ENCODE measurements at places on chromosomes 1 and 21.

- DNase-seq, result no peak
Observed at GRCh38 chr1:66728021-66728420, 24.2 kb upstream of the DYNLT5 start.

DNA sequence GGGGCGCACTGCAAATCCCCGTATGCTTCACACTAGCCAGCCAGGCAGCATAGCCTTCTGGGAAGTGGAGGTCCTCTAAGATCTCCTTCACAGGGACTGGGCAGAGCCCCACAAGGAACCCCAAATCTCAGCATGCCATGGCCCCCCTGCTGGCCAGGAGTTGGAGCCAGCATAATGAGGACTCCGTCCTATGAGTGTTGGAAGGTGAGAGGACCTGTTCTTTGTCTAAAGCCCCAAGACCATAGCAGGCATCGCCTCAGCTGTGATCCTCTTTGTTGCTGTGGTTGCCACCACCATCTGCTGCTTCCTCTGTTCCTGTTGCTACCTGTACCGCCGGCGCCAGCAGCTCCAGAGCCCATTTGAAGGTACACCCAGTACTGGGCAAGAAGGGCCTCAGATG lies 1.5 kb downstream of the SHISA4 start:
- no peak for DNase-seq

DNA sequence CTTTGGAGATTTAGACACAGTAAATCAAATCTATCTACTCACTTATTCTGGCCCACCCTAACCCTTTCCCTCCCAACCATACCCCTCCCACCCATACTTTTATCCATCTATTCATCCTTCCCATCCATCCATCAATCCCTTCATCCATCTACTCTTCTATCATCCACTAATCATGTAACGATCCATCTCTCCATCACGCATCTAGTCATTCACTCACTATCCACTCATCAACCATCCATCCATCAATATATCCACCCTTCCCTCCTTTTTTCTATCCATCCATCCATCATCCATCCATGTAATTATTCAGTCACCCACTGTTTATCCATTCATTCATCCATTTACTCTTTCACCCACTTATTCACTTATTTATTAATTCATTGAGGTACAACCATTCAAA lies 74.0 kb downstream of the FOXD2 start:
- DNase-seq, result no peak

GRCh38 chr1:108129999-108130398 lies 70.1 kb downstream of the SLC25A24 start:
- DNase-seq, result no peak

GRCh38 chr1:165114022-165114888 lies 242.3 kb downstream of the LMX1A start:
- DNase-seq, result no peak

DNA sequence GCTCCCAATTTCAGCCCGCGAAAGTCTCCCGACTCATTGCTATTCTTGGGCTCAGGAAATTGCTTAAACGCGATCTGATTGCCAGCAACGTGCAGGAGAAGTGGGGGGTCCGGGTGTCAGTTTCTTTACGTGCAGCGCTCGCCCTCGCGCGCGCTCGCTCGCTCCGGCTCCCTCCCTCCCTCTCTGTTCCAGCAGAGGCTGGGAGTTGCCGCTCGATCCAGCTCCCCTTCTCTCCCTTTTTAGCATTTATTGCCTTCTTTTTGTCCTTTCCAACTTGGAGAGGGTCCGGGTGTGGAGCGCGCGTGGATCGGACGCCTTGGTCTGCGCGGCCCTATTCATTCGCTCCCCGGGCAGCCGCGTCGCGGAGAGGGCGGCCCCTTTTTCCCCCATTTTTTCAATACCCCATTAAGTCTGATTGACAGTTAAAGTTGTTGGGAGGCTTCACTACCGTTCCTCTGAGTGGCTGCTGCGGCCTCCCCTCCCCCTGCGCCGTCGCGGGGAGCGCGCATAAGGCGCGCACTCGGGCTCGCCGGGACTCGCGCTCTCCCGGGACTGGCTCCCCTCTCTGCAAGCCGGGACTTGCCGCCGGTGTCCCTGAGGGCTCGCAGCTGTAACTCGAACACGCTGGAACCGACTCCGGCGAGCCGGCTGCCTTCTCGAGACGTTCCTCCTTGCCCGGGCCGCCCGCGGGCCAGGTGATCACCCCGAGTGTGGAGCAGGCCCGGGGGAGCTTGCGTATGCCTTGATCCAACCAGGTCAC lies at the start of gene DHRS3:
DHRS3 (minus strand) TSS at position 310 of the 760 bp plus-strand sequence. CDS start 862 bp downstream, outside the sequence.
- peak; percentile 55 for DNase-seq

- no peak for DNase-seq
Observed at GRCh38 chr1:181577475-181577874, 94.2 kb downstream of the CACNA1E start.

GRCh38 chr1:2199042-2199810 lies 4.7 kb upstream of the FAAP20 start:
- DNase-seq, result peak; percentile 65

DNA sequence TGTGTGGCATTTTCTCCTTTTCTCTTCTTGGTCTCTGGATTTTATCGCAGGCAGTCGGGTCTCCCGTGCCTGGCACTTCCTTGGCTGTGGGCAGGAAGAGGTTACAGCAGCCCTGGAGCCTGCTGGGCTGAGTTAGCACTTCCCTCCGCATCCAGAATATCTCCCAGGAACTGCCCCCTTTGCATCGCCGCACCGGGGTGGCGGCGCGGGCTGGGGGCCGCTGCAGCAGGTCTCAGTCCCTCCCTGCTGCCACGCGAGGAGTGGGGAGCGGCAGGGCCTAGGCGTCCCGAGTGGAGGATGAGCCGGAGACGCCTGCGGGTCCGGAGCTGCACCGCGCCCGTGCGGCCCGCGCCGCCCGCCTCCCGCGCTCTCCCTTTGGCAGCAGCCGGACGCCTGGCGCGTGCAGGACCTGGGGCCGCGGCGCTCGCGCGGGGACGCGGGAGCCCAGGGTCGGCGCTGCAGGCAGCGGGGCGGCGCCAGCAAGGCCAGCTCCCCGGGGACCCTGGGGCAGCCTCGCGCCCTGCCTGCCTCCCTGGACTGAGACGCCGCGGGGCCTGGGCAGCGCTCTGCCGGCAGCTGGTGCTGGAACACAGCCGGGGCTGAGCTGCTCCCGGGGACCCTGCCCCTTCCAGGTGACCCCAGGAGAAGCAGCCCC lies 192.8 kb downstream of the PRDM2 start:
- no peak for DNase-seq
